CD4-positive, alpha-beta T cell treated with Interleukin-6 at 100 ng/mL for 8 hours (primary cell): ENCODE measurements at places on chromosomes 16 and 17.

DNA sequence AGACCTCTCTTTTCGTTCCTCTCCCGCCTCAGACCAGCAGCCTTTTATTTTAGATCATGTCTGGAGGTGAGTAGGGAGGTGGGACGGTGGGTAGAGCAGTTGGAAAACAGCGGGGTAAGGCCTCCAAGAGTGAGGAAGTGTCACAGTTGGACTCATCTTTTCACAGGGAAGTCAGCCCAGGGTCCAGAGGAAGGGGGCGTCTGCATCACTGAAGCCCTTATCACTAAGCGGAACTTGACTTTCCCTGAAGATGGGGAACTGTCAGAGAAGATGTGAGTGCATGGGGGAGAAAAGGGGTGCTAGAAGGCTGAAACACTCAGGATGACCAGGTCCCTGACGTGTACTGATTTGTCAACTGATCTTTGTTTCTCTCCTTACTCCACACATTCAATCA lies 461 bp downstream of the LRRC46 start:
- no peak for DNase-seq

DNA sequence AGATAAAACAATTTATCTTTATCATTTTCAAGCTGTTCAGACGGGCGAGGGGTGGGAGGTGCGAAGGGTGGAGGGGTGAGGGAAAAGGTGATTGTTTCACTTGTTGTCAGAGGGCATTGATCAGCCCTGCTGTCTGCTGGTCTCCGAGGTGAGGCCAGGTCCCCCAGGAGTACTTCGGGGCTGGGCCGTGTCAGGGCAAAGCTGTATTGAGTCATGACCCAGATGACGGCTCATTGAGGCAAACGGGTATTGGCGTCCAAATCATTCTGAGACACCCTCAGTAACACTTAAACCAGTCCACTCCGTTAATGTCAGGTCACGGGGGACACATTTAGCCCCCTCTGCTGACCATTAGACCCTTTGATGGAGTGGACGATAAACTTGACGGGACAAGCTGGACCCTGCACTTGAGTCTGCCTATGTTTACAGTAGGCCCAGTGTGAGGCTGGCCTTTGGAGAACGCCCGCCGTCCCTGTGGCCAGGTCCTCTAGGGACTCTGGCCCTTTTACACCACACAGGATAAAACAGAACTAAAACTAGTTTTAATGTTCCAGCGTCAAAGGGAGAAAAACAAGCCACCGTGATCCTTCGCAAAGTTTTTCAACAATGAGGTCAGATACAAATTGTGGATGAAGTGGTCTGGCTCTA lies 502.2 kb upstream of the ZFHX3 start:
- DNase-seq: no peak

- no peak for DNase-seq
These were observed 11.1 kb downstream of the LDHD start for GRCh38 chr16:75105306-75106061.

DNA sequence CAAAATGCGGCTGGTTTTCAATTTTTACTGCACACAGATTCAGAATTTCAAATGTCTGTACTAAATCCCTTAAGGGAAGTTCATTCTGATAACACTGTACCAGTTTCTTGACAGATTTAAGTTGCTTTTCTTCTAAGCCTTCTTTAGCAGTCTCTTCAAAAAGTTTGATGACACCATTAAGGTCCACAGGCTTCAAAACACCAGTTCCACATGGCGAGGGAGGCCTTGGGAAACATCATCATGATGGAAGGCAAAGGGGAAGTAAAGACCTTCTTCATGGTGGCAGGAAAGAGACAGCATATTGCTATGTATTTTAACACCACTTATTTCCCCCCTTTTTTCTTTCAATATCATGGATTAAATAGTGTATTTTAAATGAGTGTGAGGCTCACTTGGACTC lies 24.5 kb downstream of the NLRC5 start:
- no peak for DNase-seq

DNA sequence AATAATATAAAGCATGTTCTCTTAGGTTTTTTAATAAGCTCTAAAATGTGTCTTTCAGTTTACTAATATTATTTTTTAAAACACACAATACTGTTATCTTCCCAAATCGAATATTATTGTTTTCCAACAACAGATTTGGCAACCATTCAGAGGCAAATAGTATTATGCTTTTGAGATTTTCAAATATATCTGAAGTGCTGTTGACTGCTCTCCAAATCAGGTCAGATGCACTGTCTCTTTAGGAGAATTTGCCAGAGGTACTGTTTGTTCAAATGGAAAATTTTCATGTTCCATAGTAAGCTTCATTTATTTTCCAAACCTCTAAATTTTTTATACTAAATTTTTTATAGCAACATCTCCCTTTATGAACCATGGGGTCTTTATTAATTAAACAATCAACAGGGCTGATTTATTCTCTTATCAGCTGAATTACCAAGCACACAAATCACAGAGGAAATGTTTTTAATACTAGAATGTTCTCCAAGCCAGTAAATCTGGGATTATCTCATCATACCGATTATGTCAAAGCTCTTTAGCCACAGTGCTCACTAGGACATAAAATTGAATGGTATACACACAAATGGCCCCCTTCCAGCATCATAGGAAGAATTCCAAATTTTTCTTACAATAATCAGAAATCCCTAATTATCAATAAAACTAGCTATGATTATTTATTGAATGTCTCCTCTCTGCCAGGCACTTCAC lies 108.8 kb upstream of the HLF start:
- no peak for DNase-seq

DNA sequence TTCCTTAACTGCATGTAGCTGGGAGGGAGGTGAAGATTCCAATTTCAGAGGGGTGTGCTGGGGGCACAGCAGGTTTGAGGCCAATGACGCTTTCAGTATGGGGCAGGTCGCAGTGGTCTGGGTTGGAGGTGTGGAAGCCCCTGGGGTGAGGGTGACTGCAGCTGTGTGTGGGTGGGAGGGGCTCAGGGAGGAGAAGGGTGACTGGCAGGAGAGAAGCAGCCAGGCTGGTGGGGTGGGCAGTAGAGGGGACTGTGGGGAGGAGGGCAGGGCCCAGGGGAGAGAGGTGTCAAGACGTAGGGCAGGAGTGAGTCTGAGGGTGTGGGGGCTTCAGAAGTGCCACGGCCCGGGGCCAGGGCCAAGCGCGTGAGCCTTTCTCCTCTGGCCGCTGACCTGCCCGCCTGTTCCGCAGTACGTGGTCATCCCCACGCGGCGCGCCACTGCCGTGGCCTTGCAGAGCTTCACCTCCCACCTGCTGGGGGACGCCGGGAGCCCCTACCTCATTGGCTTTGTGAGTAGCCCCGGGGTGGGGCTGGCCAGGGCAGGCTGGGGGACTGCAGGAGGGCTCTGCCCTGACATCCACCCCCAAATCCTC lies 19.4 kb downstream of the MYBBP1A start:
- DNase-seq: no peak

DNA sequence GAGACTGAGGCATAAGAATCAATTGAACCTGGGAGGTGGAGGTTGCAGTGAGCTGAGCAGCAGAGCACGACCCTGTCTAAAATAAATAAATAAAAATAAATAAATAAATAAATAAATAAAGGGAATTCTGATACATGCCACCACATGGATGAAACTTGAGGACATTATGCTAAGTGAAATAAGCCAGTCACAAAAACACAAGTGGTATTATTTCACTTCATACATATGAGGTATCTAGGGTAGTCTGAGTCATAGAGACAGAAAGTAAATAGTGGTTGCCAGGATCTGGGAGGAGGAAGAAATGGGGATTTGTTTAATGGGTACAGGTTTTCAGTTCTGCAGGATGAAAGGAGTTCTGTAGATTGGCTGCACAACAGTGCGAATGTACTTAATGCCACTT lies 16.3 kb downstream of the PIPOX start:
- no peak for DNase-seq

DNA sequence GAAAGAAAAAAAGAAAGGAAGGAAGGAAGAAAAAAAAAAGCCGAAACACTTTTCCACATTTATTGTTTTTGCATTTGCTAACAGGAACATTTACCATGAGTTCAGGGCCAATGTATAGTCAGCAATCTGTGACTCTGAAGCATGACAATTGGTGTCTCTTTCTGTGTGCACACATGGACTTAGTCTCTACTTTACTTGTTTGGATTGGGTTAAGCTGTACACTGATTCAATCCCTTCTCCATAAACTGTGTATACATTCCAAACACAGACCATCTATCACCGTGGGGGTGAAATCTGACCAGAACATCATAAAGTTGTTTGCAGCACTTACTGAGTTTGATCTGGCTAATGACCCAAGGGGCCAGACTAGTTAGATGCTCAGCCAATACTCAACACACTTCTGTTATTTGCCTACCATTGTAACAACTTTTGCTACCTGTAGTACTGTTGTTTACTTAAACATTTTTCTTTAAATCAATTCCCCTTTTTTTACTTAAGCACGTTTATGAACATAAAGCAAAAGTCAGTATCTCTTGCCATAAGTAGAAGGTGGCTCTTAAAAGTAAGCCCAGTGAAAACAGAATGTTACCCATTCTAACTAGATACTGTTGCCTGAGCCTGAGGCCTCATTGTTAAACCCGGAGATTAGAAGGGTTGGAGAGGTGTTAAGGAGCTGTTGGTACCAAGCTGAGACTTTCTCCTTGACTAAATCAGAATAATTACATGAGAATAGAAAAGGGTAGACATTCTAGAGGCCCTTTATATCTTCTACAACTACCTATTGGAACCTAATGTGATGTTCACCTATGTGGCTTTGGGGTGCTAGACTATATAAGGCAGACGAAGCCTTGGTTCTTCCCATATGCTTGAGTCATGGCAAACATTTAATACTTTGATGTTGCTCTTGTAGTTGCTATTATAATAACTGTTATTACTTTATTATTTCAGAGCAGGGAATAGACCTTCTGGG lies 41.8 kb downstream of the SCNN1B start:
- DNase-seq: no peak

DNA sequence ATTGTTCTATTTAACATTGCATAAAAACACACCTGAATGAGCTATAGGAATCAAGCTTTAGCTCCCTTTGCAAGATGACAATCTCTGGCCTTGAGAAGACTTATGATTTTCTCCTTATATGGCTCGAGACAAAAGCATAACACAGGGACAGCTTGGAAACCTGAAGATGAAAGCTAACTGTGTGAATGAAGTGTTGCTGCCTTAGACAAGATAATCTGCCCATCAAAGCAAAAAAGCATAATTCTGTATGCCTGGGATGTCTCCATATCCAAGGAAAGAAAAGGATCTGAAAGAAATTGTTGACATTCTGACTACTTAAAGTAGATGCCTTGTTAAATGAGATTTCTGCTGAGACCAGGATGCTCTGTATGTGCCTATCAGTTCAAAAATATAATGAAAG lies 526.7 kb upstream of the TOM1L1 start:
- no peak for DNase-seq

DNA sequence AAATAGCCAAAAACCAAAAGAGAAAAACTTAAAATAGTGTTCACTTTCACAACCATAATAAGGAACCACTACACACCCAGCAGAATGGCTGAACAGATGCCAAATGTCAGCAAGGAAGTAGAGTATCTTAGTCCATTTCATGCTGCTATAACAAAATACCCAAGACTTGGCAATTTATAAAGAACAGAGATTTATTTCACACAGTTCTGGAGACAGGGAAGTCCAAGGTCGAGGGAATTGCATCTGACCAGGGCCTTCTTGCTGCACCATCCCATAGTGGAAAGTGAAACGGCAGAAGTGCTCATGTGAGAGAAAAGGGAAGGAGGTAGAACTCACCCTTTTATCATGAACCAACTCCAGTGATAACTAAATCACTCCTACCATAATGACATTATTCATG lies 33.8 kb upstream of the CCL22 start:
- no peak for DNase-seq

GRCh38 chr16:4882633-4883285 lies 35.5 kb downstream of the UBN1 start:
- no peak for DNase-seq

GRCh38 chr17:74015990-74016389 lies 187.5 kb upstream of the RPL38 start:
- DNase-seq: no peak

- DNase-seq: no peak
These were observed 21.1 kb upstream of the DOC2B start for GRCh38 chr17:202501-202951.

DNA sequence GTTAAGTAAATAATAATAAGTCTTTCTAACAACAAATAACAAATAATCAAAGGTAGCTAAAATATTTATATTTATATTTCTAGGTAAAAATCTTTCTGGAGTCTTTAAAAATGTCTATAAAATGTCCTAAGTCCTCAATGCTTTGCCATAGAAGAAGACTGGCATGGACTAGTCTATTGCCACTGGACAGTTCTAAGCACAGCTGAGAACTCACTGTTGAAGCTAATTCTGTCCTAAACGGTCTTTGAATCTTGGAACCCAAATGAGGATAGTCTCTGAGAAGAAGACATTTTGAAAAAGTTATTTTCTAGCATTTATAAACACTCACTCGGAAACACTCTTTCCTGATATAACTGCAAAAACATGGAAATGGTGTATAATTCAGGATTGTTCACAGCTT lies 539 bp downstream of the MYH8 start:
- no peak for DNase-seq

DNA sequence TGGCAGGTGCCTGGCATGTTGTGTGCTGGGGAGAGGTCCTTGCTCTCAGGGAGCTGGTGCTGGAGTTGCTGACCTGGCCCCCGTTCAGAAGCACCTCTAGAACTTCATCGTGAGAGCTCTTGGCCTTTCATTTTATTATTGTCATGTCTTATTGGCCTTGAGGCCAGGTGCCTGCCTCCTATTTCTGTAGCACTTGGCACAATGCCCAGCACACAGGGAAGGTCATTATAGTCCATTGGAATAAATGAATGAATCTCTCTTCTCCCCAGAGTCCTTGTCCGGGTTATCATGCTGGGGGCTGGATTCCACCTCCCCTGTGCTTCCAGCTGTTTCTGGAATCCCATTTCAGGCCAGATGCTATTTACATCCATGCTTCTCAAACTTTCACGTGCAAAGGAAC lies 169.2 kb downstream of the HAPSTR1 start:
- DNase-seq: no peak

GRCh38 chr17:65535777-65536572 lies 25.5 kb downstream of the AXIN2 start:
- no peak for DNase-seq

- no peak for DNase-seq
These were observed 4.4 kb downstream of the SCPEP1 start for GRCh38 chr17:56982312-56982711.

GRCh38 chr17:64500862-64501765 lies 4.3 kb upstream of the POLG2 start:
- DNase-seq: no peak

DNA sequence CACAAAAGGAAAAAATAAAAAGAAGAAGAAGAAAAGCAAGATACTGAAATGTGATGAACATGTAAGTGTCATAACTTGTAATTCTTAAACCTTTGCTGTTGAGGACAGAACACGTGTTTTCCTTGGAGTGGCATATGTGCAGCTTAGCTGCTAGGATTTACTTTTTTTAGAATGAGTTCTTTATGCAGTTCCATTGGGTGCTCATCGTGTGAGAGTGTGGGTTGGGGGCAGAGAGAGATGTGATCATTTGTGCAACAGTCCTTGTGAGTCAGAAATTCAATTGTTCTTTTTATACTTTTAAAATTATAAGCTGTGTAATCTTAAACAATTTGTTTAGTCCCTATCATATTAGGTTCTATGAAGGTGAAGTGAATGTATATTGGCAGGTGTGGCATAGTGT lies 5.5 kb upstream of the DHRS11 start:
- DNase-seq: no peak
